ENCODE measurements at places on chromosomes 3 and 15.
A peak's percentile ranks its signal among the peaks of the same experiment; 100 is the strongest.

DNA sequence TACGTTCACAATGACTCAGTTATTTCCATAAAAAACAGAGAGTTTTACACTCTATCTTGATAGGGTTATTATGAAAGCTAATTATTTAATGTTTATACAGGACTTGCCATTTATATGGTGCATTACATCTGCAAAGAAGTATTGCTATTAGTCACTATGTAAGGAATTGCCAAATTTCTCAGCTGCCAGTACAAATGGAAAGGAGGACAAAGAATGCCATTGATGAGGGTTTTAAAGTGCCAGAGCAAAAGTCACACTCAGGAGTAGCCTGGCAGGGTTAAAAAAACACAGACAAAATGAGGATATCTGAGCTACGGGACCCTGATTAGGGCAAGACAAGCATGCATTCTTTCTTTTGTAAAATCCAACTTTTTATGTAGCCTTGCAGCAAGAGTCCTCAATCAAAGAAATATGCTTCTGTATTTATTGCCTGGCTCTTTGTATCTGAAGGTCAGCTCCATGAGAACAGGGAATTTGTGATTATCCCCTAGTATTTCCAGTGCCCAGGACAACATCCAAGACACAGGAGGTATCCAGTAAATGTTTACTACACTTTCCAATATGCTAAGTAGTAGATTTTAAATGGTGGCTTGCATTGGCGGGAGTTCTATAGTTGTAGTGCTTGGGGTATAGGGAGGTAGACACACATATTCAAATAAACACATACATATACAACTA, 1013.6 kb downstream of the ROBO1 start:
- no peak for DNase-seq

DNA sequence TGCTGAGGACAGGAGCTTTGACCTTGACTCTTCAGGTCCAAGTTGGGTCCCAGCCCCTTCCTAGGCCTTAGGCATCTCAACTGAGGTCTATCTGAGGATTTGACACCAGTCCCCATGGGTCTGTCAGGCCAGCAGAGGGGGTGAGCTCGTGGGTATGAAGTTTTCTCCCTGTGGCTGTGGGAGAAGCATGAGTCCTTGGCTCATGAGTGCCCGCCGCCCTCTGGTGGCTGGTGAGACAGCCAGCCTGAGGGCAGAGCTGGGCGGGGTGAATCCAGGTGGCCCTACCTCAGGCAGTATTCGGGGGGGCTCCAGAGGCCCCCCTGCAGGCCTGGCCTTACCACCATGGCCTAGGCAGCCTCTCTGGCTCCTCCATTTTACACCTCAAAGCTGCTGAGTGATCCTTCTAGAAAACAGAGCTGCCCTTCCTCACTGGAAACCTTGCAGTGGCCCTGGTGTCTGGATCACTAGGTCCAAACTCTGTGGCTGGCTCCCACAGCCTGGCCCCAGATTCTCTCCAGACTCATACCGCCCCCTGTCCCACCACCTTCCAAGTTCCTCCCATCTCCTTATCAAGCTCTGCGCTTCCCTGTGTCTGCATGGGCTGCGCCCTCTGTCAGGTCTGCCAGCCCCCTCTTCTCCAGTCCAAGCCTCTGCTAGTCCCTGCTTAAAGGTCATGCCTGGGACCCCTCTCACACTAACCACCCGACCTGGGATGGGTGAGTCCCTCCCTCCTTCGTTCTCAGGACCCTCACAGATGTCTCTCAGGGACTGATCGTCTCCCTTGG, 16.1 kb downstream of the SH2D7 start:
- DNase-seq: peak; percentile 81

- no peak for DNase-seq
Observed at GRCh38 chr15:61857169-61857829, 202.9 kb downstream of the VPS13C start.

GRCh38 chr3:104411757-104412156, 955.0 kb upstream of the ALCAM start:
- no peak for DNase-seq

GRCh38 chr3:172698631-172699030, 12.2 kb downstream of the NCEH1 start:
- peak; percentile 31 for DNase-seq

DNA sequence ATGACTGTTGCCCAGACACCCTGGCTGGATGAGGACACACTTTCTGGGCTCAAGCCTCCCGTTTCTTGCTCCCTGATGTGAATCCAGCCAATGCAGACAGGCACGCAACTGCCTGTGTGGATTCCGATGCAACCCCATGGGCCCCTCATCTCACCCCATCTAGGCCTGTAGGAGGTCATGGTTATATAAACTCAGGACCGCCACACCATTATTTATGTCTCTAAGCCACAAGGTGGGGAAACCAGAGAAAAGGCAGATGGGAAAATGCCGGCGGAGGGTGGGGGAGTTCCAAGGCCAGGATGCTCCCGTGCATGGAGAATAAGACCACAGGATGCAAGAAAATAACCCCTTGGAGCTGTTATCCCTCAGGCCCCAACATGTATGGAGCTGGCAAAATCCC, 2.0 kb downstream of the MESP1 start:
- no peak for DNase-seq

DNA sequence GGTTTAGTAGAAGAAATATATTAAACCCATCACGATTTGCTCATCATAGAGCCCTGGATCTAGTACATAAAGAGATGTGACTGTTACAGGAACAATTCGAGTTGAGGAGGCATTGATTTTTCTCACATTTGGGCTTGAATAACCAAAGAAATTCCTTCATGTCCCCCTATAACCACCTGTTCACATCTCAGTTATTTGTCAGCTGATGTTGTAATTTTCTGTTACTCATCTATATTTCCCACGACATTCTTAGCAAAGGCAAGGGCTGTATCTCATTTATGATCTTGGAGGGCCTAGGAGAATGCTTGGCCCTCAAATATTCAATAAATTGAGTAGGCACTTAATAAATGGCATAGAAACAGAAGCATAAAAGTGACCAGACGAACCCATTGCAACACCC, 36.4 kb upstream of the GYG1 start:
- no peak for DNase-seq

DNA sequence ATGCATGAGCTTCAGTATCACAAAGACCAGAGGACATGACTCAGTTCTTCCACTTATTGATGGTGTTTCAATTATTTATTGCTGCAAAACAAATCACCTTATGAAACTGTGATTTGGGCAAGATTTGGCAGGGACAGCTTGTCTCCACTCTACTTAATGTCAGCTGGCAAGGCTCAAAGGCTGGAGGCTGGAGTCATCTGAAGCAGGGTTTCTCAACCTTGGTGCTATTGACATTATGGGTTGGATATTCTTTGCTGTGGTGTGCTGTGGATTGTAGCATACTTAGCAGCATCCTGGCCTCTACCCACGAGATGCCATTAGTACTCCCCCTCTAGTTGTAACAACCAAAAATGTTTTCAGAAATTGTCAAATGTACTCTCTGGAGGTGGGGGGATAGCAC, 138.8 kb upstream of the PEX5L start:
- DNase-seq: no peak

DNA sequence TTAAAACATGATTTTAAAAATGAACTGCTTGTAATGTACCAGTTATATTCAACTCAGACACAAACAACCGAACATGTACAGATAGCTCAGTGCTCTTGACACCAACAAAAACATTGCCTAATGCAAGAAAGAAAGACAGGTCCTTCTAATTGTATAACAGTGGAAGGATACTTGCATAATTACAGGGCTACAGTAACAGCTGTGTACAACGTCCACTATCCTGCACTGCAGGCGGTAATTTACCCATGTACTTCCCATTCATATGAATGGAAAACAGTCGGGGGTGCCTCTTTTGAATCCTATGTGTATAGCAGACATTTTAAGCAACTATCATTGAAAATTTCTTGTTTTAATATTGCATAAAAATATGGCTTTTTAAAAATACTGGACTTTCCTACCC, 41.1 kb upstream of the PLSCR5 start:
- no peak for DNase-seq

GRCh38 chr3:12443781-12444522, 40.3 kb upstream of the TSEN2 start:
- no peak for DNase-seq

GRCh38 chr3:136351351-136351750, 101.2 kb downstream of the PCCB start:
- DNase-seq: no peak

GRCh38 chr15:60235951-60236710, 161.7 kb downstream of the ANXA2 start:
- no peak for DNase-seq

DNA sequence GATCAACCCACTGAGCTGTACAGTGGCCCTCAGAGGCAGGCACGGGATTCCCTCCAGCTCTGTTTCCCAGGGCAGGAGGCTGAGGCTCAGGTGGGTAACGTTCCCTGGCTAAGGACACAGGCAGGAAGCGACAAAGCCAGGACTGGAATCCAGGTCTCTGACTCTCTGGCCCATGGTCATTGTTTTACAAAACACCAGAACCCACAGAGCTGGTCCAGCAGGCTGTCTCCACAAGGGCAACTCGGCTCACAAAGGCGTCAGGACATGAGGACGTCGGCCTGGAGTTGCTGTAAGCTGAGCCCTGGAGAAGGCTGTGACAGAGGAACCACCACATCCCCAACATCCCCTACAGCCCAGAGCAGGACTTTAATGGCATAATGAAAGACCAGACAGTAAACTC, 30.7 kb downstream of the NUP210 start:
- DNase-seq: no peak

GRCh38 chr3:33942483-33943150, 144.2 kb downstream of the PDCD6IP start:
- no peak for DNase-seq

DNA sequence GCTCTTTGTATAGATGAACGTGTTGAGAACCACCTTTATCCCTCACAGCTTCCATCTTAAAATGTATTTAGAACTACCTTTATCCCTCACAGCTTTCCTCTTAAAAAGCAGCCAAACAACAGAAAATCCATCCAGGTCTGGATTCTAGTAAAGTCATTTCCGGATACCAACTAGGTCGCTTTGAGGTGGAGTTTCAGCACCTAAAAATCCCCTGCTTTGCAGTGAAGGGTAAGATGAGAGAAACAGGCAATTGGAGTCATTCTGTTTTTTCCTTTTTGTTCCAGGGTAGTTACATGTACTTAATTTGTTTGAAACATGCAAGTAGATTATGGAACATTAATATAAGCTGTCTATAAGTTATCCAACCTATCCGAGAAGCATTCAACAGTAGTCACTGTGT, 192.0 kb downstream of the UBE2E2 start:
- DNase-seq: no peak

- DNase-seq: no peak
Observed at GRCh38 chr3:99945328-99945995, 127.8 kb downstream of the CMSS1 start.

- no peak for DNase-seq
Observed at GRCh38 chr3:166582236-166582635, 745.0 kb upstream of the BCHE start.

DNA sequence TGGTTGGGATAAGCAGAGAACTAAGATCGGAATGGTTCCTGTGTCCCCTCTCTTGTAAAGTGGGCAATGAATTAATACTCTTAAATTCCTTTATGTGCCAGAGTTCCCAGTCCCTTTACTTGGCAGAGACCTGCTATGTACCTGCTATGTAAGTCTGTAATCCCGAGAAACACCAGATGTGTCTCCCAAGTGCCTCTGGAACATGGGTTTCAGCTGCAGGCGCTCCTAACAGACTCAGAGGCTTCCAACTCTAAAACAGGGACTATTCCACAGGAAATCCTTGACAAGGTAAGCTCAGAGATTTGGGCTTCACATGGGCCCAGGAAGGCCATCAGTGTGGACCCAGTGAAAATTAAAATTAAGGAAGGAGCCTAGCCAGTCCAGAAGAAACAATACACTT, 117.7 kb upstream of the PLCL2 start:
- no peak for DNase-seq

- DNase-seq: no peak
Observed at GRCh38 chr3:23611737-23612295, 193.9 kb upstream of the UBE2E1 start.

DNA sequence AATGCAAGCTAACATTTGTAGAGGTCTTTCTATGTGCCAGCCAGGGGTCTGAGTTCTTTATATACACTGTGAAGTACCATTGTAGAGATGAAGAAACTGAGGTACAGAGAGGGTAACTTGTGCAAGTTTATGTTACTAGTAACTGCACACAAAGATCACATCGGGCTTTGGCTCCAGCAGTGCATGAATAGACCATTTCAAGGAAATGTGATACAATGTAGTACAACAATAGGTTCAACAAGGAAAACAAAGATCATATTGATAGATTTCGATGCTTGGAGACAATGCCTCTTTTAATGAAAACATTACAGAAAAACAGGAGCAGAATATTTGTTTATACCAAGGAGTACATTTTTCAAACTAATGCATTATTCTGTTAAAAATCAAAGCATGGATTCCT, 115.3 kb downstream of the POLR2M start:
- DNase-seq: no peak

DNA sequence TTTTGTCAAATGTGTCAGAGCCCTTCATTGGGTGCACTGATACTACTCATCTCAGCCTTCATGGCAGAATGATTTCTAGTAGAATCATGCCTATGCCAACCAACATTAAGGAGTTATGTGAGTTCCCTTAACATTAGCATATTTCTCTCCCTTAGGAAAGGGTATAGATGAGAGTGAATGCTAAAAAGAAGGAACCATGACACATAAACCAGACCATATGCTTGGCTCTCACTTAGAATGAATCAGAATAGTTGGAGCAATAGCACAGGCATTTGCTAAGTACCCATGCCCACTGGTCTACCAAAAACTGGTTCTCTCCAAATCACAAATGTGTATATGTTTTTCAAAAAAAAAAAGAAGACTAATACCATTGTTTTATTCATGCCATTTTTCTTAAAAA, 51.1 kb downstream of the STRIT1 start:
- DNase-seq: no peak

- DNase-seq: no peak
Observed at GRCh38 chr3:55426486-55426885, 60.6 kb downstream of the WNT5A start.

DNA sequence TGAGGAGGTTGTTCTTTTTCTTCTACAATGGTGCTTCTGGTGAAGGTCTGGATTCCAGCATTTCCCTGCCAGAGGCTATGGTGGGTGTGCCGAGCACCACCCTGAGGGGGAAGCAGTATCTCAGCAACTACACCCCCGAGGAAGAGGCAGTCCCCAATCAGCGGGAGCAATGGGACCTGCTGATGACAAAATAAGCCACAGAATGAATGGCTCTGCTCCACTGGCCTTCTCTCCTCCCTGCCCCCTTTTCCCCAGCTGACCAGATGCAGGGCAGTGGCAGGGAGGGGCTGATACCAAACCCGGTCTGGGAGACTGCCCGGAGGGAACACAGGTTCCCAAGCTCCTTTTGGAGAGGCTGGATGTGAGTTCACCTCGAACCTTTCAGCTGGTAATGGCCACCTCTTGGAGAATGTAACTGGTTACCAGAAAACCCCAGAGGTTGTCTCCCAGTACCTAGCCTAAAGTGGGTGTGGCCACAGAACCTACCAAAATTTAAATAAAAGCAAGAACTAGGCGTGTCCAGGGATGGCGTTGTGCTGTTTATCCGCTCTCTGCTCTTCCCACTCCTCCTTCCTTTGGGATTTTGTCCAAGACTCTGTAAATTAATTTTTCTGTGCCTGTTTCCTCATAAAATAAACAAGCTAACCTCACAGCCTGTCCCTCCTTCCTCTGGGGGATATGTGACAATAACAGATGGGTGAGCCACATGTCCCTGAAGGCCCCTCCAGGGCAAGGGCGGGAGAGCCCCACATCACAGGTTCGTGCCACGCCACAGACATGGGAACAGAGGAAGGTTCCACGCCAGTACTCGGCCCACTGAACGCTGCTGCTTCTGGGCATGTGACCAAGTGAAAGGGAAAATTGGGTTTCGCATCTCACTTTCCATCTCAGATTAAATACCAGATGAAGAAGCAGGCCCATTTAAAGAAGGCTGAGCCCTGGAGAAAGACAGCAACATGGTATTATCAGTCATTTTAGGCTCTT, 35.1 kb upstream of the SPTBN5 start:
- DNase-seq: no peak

Measured in erythroblast (primary cell).